ENCODE measurements at places on chromosomes 3 and 15.

GRCh38 chr3:141294848-141295247 lies 63.2 kb downstream of the PXYLP1 start:
- no peak for DNase-seq

- DNase-seq, result no peak
Measured at GRCh38 chr3:195214381-195214780, 56.6 kb downstream of the XXYLT1 start.

- DNase-seq, result peak; percentile 73
Measured at GRCh38 chr15:89662893-89663626, 7.8 kb upstream of the KIF7 start.

GRCh38 chr3:125025642-125026041 lies 30.2 kb downstream of the HEG1 start:
- DNase-seq, result no peak

GRCh38 chr15:69305204-69305931 lies 6.7 kb downstream of the PAQR5 start:
- no peak for DNase-seq

- DNase-seq, result no peak
Measured at GRCh38 chr3:55285156-55285555, 201.9 kb downstream of the WNT5A start.

GRCh38 chr3:133742351-133743091 lies 3.7 kb upstream of the TF start:
- DNase-seq, result no peak

DNA sequence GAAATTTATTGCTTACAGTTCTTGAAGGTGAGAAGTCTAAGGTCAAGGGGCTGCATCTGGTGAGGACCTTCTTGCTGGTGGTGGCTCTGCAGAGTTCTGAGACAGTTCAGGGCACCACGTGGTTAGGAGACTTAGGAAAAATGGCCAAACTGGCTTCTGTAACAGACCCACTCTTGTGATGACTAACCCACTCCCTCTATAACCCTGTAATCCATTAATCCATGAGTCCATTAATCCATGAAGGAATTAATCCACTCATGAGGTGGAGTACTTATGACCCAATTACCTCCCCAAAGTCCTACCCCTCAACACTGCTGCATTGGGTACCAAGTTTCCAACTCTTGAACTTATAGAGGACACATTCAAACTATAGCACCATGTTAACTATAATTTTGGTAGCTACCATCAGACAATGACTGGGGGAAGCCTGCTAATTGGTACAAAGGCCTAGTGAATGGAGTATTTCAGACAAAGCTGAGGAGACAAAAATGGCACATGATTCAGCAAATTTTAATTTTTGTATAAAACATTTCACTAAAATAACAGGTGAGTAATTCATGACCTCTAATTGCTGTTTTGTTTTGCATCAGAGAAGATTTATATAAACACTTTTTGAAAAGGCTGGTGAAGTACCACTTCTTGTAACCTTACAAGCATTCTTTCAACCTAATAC lies 374.1 kb upstream of the TBL1XR1 start:
- DNase-seq, result no peak

Measured in cardiac septum (tissue), 1 donor.